ENCODE measurements at places on chromosomes 11 and 22.

DNA sequence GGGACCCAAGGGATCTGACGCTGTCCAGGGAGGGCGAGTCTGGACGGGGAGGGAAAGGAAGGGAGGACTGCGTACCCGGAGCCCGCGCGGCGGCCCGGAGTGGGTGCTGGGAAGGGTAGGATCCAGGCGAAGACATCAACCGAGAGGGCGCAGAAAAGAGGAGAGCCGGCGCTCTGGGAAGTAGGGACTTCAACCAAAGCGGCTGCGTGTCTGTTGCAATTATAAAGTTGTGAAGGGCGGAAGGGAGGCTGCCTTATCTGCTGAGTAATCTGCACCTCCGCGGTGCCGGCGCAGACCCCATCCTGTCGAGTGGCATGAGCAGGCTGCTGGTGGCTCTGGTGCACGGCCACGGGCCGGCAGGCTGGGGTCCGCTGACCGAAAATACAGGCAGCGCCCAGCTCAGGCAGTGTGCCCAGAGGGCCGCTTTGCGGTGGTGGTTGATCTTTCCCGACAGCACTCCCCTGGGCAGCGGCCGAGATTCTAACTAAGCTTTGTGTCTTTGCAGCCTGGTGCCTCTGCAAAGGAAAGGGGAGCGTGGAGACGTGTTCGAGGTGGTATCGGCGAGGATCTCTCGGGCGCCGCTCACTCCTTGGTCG is 978 bp downstream of the C11orf87 start:
- no peak for DNase-seq

DNA sequence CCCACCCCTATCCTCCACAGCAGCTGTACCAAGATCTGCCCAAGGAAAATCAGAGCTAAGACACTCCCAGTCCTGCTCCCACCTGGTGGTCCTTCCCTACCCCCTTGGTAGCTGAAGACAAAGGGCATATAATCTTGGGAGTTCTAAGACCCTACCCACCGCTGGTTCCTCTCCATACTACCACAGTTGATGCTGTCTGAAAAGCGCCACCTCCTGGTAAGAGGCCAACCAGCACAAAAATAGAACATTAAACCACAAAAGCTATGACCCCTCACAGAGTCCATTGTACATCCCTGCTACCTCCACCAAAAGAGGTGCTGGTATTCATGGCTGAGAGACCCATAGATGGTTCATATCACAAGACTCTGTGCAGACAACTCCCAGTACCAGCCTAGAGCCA is 161.5 kb upstream of the ARHGAP42 start:
- no peak for DNase-seq

DNA sequence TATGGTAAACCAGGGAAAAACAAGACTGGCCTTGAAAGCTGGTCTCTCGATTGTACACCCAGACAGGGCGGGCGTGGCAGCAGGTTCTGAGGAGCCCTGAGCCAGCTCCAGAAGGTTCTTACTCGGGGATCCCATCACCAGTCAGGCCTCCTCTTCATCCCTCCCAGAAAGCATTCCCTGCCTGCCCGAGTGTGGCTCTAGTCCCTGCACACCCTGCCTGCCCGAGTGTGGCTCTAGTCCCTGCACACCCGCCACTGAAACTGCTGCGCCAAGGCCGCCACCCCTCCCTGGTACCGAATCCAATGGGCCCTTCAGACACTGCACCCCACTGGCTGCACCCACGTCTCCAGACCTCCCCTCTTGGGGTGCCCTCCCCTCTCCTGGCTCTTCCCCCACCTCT is 30.1 kb downstream of the KIAA0930 start:
- no peak for DNase-seq

- DNase-seq, result peak; percentile 26
These were observed at the start of gene LRRC75B for GRCh38 chr22:24592851-24593558. Gene LRRC75B, minus strand, starts transcription at chr22:24593073. Its CDS starts 34 bp downstream, at chr22:24593039.

DNA sequence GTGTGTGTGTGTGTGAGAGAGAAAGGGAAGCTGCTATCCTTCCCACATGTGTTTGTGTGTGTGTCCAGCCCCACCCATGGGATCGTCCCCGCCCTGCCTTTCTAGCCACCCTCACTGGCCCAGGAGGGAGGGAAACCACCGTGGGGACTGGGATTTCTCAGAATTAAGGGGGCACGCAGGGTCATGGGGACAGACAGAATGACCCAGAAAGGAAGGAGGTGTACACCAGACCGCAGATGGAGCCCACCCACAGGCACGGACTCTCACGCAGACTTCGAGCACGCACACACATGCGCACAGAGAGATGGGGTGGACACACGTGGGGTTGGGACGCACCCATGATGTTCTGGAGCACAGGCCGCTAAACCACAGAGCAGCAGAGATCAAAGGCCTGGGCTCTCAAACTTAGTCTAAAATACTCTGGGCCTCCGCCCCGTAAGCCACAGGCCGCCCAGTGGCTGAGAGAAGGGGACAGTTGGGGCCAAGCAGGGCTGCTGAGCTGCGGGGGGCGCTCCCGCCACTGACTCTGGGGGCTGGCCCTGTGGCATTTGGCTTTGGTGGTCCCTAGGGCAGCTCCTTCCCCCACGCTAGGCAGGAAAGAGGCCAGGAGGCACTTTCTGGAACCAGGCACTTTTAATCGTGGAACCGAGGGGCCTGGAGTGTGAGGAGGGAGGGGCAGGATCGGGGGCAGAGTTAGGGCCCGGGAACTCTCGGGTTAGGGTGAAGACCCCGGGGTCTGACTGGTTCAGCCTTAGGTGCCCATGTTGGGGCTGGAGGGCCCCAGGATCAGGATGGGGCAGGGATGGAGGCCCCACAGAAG is 1.5 kb downstream of the IFITM5 start:
- peak; percentile 62 for DNase-seq

GRCh38 chr11:103824116-103824515 is 212.3 kb upstream of the DDI1 start:
- DNase-seq, result no peak

DNA sequence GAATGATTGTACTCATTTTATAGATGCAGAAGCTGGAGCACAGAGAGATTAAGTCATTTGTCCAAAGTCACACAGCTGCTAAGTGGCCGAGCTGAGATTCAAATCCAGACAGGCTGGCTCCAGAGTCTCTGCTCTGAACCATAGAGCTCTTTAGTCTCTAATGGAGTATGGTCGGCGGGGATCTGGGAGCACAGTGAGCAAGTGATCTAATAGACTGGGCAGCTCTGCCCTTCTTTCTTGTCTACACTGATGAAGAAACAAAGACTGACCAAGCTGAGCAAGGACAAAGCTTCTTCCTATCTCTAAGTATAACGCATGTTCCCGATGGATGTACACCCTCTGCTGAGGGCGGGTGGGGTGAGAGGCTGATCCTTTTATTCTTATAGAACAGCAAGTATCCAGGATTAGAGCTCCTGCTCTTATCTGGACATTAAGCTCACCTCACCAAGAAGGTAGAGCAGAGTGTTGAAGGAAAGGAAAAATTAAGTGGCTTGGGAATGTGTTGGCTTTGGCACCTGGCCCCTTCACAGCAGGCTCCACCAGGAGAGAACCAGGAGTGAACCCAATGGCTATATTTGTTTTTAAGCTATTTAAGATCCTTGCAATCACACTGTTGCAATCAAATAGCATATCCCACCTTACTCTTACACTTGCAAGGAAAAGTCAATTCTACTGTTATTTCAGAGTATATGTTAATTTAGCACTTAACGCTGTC is 68.7 kb downstream of the ETS1 start:
- DNase-seq, result peak; percentile 17

- DNase-seq, result no peak
These were observed 962.1 kb downstream of the NTM start for GRCh38 chr11:132332521-132332920.

DNA sequence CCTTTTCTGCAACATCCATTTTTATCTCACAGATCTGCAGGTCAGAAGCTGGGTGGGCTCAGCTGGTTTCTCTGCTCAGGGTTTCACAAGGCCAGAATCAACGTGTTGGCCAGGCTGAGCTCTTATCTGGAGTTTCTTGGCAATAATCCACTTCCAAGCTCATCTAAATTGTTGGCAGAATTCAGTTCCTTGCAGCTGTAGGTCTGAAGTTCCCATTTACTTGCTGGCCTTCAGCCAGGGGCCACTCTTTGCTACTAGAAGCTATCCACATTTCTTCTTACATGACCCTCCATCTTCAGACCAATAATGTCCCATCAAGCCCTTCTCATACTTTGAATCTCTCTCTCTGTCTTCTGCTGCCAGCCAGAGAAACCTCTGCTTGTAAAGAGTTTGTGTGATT is 103.5 kb downstream of the WNT11 start:
- DNase-seq, result no peak

DNA sequence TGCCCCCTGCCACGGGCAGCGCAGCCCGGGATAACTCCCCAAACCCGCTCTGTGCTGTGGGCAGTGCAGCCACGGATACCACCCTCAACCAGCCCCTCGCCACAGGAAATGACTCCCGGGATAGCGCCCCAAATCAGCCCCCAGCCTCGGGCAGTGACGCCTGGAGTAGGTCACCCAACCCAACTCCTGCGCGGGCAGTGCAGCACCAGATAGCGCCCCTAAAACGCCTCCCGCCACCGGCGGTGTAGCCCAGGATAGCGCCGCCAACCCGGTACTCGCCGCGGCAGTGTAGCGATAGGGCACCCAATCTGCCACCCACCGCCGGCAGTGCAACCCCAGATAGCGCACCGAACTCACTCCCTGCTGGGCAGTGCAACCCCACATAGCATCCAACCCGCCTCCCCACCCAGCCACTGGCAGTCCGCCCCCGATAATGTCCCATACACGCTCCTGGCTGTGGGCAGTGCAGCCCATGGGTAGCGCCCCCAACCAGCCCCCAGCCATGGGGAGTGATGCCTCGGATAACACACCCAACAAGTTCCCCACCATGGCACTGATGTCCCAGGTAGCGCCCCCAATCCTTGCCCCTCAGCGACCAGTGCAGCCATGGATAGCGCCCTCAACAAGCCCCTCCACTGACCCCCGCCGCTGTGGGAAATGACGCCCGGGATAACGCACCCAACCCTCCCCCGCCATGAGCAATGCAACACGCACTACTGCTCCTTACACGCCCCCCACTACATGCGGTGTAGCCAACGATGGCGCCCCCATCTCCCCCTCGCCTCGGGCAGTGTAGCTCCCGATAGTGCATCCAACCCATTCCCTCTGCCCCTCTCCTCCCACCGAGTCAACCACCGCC is 1.5 kb downstream of the RFPL2 start:
- no peak for DNase-seq

DNA sequence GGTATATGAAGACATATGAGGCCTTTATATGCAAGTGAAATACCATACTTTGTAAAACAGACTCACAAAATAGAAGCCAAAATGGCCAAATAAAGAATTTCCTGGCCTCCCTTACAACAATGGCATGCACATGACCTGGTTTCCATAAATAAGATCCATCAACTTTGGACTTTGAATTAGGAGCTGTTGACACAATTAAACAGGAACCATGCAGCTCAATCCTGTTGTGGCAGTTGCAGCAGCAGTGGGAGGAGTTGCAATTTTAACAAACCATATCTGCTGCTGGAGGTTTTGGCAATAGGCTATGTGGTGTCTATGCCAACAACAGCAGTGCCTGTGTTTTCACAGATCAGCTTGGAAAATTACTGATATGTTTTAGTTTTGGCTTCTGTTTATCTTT is 818.6 kb downstream of the FAM181B start:
- no peak for DNase-seq

- DNase-seq, result no peak
These were observed 1.1 kb downstream of the EXT2 start for GRCh38 chr11:44096360-44097185.

DNA sequence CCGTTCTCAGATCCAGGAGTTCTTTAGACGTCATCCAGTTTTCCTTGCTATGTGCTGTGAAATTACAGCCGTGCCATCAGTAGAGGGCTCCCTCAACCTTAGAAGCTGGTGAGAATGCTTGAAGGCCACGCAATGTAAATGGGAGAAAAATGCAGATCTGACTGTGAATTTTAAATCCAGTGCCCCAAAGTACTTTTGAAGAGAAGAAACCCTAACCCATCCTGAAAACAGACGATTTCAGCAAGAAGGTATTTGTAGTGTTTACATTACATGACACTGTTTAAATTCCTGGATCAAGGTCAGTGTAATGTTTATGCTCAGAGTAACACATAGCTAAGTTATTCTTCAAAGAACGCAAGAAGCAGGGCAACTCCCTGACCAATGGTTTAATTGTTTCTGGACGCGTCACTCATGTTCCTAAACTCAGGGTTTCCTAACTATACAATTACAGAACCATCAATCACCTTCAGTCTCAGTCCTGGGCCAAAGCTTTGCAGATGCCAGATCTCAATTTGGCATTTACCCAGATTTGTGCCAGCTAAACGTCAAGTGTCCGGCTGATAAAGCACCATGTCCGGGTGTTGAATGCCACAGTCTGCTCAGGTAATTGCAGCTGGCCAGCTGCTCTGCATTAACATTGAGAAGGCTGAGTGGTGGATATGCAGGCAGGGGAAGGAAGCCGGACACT is 38.2 kb downstream of the ADAMTS8 start:
- DNase-seq, result peak; percentile 4

DNA sequence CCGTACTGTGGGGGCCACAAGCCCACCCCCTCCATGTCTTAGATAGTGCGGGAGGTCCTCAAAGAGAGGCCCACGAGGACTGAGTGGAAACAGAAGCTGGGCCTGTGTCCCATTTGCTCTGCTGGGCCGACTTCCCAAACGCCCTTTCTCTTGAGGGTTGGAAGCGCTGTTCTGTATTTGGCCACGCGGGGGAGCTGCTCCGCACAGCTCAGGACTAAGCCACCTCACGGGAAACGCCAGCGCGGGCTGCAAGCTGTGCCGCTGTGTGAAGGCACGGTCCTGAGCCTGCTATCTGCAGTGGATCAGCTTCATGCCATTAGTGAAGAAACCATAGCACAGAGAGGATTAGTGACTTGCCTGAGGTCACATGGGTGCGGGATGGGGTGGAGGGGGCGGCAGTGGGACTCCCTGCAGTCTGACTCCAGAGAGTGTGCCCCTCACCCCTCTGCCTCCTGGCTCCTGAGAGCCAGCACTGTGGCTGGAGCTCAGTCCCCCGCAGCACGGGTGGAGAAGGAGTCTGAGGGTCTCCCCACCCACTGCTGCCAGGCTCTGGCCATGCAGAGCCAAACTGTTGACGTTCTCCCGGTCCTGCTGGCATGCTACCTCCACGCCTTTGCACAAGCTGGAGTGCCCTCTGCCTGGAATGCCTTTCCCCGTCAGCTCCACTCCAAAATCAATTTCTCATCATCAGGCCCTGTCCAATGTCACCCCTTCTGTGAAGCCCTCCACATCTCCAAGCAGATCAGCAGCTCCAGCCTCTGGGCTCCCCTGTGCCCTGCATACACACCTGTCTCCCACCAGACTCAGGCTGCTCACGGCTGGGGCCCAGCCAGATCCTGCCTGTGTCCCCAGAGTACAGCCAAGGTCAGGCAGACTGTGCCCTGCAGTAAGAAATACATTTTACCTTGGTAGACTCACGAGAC is 51.5 kb upstream of the LRRC32 start:
- DNase-seq, result peak; percentile 66

DNA sequence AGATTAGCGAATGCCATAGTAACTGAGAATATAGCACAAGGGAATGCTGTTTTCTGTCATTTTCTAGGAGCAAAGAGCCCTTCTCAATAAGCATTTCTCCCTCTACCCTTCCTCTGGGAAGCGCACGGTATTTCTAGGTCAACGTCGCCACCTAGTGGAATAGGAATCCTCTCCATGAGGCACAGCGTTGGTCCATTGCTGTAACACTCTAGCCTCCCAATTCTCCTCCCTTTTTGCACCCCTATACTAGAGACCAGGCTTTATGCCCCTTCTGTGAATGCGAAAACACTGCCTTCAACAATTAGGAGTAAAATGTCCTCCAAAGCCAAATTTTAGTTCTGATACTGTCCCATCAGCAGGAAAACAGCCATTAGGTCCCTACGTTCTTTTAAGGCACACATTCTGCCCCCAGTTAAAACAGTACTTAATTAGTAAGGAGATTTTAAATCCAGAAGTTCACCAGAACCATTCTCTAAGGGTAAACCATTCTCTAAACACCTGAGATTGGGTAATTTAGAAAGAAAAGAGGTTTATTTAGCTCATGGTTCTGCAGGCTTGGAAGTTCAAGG is 12.8 kb upstream of the HYLS1 start:
- DNase-seq, result peak; percentile 31

All from CD4-positive, alpha-beta T cell treated with Interferon alpha-2 for 1 hour (primary cell).